ENCODE measurements at places on chromosomes 1 and 21. TPM values are rescaled to one million over a fixed set of nuclear protein-coding genes. Genes with fewer than 3 reads are reported as not detected.

GRCh38 chr1:110086961-110087360, 16.5 kb upstream of the ALX3 start:
- DNase-seq, result no peak

DNA sequence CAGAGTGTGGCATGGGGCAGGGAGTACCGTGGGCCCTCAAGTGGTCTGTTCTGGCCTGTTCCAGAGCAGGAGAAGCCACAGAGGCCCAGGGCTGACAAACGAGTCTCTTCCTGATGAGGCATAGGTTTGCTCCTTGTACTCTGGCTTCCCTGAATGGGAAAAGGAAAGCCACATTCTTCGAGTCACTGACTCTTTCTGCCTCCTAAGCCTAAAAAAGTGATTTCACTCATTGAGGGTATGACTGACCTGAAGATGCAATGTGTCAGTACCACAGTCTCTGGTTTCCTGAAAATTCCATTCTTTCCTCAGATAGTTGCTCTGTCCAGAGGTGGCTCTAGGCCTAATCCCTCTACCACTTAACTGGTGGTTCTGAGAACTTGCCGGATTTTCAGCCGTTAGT, 92.3 kb downstream of the KCNN3 start:
- DNase-seq, result no peak

- no peak for DNase-seq
These were observed 66.6 kb downstream of the BACE2 start for GRCh38 chr21:41234569-41234968.

DNA sequence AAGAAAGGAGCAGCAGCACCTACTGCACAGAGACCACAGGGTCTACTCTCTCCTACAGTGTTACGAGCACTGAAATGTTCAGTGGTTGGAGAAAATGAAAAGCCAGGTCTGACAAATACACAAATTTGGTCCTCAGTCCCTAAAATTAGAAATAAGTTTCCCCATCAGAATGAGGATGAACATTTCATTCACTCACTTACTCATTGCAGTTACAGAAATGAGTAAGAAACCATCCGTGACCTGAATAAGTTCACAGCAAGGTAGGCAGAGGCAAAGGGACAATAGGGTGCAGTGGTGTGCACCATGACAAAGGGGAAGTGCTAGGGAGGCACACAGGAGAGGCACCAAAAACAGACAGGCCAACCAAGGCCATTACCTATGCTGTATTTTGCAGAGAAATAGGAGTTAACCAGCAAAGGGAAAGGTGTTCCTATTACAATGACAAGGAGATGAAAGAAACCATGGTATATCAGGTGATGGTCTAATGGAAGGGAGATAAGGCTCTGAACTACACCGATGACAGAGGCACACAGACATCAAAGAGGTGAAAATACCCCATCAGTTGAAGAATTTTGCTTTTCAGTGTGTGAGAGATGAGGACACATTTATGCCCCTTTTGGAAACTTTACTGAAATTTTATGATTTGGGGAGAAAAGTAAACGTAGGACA, 29.4 kb downstream of the VAV3 start:
- no peak for DNase-seq

MAN1A2 gene
- total RNA-seq, result 68.2 TPM
